ENCODE measurements at places on chromosomes 11 and 22. TPM values are rescaled to one million over a fixed set of nuclear protein-coding genes. Genes with fewer than 3 reads are reported as not detected.

Gene OR5AK2
- 0.23 TPM for polyA plus RNA-seq

Gene POU2AF3
- polyA plus RNA-seq, result 8.0 TPM

Gene KCNJ1
- 76.0 TPM for polyA plus RNA-seq

Gene MUC5AC
- polyA plus RNA-seq, result 0.03 TPM

Gene OR2AT4
- 0.07 TPM for polyA plus RNA-seq

Gene SORL1
- polyA plus RNA-seq, result 41.9 TPM

Gene CEND1
- polyA plus RNA-seq, result 0.27 TPM

Gene ANO5
- 6.5 TPM for polyA plus RNA-seq

Gene OTOG
- polyA plus RNA-seq, result 0.83 TPM

Gene YAP1
- polyA plus RNA-seq, result 221 TPM

- no peak for DNase-seq
These were observed 13.9 kb upstream of the BAIAP2L2 start for GRCh38 chr22:38124236-38124974.

GRCh38 chr11:12239396-12239795 lies 129.0 kb downstream of the MICAL2 start:
- DNase-seq, result no peak

DNA sequence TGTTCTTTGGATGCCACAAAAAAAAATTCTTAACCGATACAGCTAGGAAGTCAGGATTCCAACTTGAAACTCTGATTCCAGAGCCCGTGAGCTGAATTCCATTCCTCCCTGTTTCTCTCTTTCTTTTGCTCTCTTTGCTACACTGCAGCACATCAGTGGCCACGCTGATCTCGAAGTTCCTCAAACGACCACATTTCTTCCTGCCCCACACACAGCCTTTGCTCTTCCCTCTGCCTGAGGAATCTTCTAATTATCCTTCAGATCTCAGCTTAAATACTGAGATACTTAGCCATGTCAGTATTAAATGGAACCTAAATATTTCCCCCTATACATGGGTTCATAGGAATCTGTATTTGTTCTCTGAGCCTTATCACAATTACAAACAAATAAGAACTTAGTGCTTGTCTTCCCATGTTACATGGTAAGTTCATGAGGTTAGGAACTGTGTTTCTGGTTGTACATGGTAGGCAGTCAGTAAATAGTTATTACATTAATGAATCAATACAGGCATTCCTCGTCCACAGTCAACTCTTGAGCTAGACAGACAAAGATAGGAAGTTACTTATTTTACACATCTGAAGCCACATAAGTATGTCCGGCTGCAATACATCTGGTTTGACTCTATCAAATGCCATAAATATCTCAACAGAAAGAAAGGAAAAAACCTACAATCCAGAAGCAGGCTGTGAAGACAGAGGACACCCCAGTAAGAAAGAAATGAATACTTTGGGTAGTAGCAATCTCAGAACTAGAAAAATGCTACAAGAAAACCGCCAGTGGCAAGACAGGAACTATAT lies 86.6 kb downstream of the MAML2 start:
- no peak for DNase-seq

- peak; percentile 76 for DNase-seq
These were observed at the start of gene GAS2L1 for GRCh38 chr22:29306175-29306834. GAS2L1 (plus strand) TSS chr22:29306650; CDS start chr22:29308106, 1,456 bp downstream.

DNA sequence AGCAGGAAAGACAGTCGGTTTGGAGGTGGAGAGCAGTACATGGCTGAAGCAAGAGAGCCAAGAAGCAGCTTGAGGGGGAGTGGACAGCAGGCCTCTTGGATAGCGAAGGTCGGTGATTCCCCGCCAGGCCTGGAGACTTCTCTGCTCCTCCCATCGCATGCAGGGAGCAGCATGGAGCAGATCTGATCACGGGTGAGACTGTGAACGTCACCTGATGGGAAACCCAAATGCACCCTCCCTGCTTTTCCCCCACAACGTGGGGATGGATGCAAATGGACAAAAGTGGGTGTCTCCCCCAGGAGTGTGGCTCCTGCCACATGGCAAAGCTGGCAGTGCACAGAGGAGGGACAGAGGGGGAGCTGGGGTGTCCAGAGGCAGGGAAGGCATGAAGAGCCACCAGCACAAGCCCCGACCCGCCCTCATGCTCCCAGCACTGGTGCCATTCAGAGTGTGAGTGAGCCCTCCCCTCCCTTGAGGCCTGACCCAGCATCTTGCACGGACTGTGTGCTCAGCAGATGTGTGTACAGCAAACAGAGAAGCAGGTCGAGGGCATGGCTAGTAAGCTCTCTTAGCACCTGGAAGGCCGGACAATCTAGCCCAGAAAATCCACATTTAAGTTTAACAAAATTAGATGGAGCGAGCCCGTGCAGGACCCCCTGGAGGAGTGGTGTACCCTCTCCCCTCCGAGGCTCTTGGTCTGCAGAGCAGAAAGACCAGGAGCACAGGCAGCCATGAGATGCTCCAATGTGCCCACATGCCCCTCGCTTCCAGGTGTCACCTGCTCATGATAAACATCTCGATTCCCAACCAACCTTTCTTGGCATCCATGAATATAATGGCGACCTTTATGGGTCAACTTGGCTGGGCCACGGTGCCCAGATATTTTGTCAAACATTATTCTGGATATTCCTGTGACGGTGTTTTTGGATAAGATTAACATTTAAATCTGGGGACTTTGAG lies 661.7 kb downstream of the TBC1D22A start:
- no peak for DNase-seq

- DNase-seq, result no peak
These were observed 61.6 kb upstream of the LINC01488 start for GRCh38 chr11:69419662-69420395.

- DNase-seq, result no peak
These were observed 20.6 kb downstream of the TMPRSS6 start for GRCh38 chr22:37088750-37089408.

GRCh38 chr22:49760630-49761571 lies 66.8 kb downstream of the BRD1 start:
- no peak for DNase-seq

DNA sequence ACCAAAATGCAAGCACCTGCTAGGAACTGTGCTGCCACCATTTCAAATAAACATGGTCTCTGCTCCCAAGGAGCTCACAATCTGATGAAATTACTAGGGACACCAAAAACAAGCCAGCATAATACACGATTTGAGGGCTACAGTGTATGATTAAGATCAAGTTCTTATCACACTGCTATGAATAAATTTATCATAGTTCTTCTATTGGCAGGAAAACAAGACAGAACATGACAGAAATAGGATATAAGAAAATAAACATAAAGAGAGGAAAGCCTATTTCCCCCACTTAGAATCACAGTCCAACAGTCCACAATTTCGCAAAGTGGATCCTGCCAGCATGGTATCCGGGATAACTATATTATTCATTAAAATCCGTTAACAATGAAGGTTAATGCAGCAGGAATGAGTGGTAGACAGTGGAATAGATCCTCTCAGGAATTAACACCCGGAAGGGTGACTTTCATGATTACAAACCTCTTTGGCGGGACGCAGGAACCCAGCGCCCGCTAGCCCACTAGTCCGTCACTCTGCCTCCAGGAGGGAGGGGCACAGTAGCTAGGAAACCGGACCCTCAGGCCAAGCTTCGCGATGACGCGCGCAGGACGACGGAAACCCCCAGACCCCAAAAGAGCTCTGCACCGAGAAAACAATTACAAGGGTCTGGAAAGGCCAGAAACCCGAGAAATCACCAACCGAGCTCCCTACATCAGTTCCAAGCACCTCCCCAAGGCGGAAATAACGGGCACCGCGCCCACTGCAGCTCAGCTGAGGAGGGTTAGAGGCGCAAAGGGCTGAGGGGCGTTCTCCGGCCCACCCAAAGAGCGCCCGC lies 607 bp downstream of the CCDC82 start:
- peak; percentile 75 for DNase-seq

DNA sequence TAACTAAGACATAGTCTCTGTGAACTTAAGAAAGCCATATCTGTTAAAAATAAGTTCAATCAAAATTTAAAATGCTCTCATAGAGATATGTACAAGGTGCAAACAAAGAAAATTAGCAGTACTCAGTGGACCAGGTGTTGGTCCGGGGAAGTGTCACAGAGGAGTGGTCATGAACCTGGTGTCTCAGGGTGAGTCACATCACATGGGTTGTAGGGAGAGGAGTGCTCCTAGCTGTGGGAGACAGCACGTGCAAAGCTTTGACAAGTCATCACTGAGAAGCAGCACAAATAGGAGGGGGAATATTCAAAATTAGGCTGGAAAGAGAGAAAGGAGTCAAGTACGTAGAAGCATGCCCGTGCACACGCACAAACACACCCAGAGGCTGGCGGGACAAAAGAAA lies 438.1 kb downstream of the NTM start:
- DNase-seq, result no peak

GRCh38 chr22:19800761-19801244 lies 40.2 kb downstream of the TBX1 start:
- DNase-seq, result no peak

- DNase-seq, result no peak
These were observed 2.7 kb upstream of the PPARA start for GRCh38 chr22:46147471-46148267.

DNA sequence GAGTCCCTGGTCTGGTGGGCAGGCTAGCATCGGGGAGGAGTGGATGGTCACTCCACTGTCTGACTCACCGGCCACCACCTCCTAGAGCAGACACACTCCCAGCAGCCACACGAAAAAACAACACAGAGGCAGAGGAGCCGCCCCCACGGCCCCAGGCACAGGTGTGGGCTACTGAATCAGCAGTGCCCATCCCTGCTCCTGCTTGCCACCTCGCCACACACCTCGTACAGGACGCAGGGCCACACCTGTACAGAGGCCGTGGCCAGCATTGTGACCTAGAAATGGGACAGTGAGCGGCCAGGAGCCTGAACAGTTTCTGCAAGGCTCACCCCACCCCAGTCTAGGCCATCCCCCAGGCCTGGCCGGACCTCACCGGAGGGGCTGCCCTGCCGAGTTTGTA lies 14.0 kb downstream of the TRIM29 start:
- no peak for DNase-seq

DNA sequence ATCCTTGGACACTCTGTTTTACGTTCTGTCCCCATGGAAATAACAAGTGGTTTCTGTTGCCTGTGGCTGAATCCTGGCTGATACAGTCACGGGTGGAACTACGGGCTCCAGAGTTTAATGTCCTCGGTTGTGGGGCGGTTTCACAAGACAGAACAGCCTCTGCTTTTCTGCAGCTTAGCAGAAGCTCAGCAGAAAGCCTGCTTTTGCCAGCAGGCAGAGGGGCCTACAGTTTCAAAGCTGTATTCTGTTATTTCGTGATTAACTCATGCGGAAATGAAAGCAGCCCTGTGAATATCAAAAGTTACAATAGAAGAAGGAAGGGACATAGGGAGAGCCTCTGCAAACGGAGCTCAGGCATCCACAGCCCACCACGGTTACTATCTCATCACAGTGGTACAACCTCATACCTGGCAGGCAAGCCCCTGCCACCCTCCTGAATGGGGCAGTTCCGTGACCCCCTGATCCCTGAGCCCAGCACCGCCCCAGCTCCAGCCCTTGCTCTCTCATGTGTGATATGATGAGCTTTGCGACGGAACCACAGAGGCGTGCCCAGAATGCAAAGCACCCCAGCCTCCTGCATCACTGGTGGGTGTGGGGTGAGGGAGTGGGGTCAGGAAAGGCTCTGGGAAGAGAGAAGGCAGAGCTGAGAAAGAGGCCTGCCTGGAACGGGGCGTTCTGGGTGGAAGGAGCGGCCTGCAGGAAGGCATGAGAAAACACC lies 360.6 kb downstream of the BRD1 start:
- no peak for DNase-seq

DNA sequence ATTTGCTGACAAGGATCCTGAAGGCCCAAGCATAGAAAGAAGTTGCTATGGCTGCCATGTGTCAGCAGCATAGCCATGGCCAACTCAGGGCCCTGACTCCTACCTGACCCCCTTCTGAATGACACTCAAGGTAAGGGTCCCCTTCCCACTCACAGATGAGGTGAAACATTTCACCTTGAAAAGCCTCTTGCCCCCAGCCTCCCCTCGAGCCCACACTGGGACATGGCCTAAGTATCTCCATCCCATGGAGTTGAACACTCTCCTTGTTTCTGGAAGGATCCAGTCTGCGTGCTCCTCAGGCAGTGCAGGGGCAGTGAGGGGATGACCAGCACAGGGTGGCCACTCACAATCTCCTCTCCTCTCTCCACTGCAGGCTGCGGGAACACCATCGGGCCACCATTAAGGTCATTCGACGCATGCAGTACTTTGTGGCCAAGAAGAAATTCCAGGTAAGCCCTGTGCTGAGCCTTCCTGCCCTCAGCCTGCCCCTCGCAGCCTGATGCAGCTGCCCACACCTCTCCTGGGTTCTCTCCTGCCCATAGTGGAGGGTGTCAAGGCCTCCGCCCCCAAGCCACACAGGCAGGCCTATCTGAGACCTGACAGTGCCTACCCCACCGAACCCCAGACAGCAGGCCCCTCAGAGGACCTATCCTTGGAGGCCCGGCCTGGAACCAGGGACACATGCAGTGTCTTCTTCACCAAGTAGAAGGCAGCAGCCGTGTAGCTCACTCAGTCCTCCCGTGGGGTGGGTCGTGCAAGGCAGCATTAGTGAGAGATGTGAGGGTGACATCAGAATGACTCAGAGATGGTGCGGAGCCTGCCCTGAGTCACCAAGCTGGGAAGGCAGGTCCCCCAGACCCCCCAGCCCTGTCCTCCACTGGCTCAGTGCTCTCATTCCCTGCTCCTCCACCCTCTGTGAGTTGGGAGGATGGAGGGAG lies 68.9 kb upstream of the KCNQ1OT1 start:
- DNase-seq, result no peak

- no peak for DNase-seq
These were observed 10.1 kb downstream of the PRR14L start for GRCh38 chr22:31739795-31740201.

GRCh38 chr22:39024519-39025308 lies 3.8 kb downstream of the APOBEC3D start:
- DNase-seq, result no peak

DNA sequence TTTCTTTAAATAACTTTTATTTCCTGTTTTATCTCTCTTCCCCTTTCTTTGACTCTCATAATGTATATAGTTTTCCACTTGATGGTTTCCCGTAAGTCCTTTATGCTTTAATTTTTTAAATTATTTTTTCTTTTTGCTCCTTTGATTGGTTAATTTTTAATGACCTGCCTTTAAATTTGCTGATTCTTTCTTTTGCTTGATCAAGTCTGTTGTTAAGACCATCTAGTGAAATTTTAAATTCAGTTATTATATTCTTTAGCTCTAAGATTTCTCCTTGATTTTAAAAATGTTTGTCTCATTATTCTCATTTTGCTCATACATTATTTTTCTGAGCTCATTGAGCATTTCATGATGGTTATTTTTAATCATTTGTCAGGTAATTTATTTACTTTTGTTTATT lies 718.6 kb downstream of the METTL15 start:
- DNase-seq, result no peak

GRCh38 chr22:43118953-43119458 lies 8.5 kb downstream of the BIK start:
- DNase-seq, result no peak

All from left kidney (tissue), 8 donors.